ENCODE measurements at places on chromosomes 2 and 18. TPM values are rescaled to one million over a fixed set of nuclear protein-coding genes. Genes with fewer than 3 reads are reported as not detected.
A peak's percentile ranks its signal among the peaks of the same experiment; 100 is the strongest.

The AGAP1 gene
- 14.7 TPM for total RNA-seq

The KCTD1 gene
- 17.8 TPM for total RNA-seq

The NAT8 gene
- not detected for total RNA-seq

The CCDC141 gene
- 0.31 TPM for total RNA-seq

The ATP9B gene
- total RNA-seq = 7.2 TPM

The ITGAV gene
- total RNA-seq = 110 TPM

The ELOA2 gene
- total RNA-seq = not detected

The VAMP8 gene
- 1.5 TPM for total RNA-seq

The ARHGAP28 gene
- total RNA-seq = 20.4 TPM

The FOXD4L1 gene
- total RNA-seq = not detected

The CNDP1 gene
- not detected for total RNA-seq

- DNase-seq = no peak
Measured at GRCh38 chr2:85397925-85398331, 12.2 kb downstream of the CAPG start.

DNA sequence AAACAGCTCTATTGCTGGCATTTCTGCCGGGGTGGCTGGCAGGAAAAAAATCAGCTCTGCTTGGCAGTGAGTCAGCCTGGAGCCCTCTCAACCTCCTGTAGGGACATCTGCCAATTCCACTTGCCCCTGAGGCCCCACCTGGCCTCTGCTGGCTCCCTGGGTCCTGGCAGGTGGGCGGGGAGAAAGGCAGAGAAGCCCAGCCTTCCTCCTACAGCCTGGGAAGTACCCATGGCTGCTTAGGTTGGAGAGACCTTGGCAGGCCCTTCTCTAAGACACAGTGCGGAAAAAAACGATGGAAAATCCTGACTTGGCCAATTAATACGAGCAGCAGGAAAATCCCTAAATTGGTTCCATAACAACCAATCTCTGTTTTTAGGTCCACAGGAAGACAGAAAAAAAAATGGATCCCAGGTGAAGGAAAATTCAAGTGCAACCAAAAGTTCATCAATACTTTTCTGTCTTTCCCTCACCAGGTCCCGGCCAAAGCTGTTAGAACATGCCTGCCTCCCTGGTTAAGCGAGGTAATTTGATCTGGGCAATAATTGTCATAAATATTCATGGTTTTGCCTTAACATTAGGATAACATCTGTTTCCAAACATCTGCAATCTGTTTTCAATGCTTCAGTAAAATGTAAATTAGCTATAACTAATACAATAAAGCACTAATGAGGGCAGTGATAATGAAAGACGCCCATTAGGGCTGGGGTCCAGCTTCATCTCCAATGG is 245.9 kb downstream of the TFCP2L1 start:
- DNase-seq = peak; percentile 69

GRCh38 chr2:199589306-199589705 is 131.6 kb upstream of the SATB2 start:
- DNase-seq = no peak

- DNase-seq = peak; percentile 69
Measured at GRCh38 chr2:160390544-160391455, 102.8 kb downstream of the RBMS1 start.

- no peak for DNase-seq
Measured at GRCh38 chr18:3269914-3270299, 8.0 kb downstream of the MYL12B start.

- no peak for DNase-seq
Measured at GRCh38 chr18:54436501-54436900, 78.8 kb downstream of the C18orf54 start.

DNA sequence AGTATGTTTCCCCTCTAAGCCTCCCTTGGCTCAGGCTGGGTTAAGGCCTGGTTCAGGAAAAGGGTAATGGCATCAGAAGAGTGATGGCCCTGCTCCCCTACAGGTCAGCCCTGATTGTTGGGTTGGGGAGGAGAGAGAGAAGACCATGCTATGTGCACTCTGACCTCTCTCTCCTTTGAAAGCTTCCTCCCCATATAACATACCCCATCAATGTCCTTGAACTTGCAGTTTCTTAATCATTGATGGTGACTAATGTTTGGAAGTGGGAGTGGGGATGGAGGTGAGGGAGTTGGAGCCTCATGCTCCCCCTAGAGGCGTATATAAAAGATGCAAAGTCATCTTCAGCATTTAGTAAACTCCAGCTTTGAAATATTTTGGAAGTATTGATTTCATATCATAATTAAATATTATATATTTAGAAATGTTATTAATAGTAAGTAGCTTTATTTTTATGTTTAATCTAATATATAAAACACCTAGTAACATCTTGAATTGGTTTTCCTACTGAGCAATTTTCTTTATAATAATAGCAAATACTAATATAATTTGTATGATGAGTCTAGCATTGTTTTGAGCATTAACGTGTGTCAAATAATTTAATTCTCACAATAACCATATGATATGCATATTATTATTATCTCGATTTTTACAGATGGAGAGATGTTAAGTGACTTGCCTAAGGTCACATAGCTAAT is 8.8 kb downstream of the PLCL1 start:
- DNase-seq = peak; percentile 61

GRCh38 chr2:241814393-241814642 is 5.3 kb downstream of the NEU4 start:
- no peak for DNase-seq

GRCh38 chr2:7012141-7012764 is 95.0 kb downstream of the RNF144A start:
- peak; percentile 89 for DNase-seq

DNA sequence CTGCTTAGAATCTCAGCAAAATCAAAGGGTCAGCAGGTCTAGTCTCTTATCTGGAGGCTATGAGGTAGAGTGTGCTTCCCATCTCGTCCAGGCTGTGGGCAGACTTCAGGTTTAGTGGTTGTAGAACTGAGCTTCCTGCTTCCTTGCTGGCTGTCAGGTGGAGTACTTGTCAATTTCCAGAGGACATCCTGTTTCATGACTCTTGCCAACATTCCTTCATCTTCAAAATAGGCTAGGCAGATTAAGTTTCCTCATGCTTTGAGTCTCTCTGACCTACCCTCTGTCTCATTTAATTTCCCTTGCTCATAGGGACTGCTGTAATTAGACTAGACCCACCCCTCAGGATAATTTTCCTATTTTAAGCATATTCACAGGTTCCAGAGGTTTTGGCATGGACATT is 562.6 kb downstream of the SPAG16 start:
- peak; percentile 5 for DNase-seq

DNA sequence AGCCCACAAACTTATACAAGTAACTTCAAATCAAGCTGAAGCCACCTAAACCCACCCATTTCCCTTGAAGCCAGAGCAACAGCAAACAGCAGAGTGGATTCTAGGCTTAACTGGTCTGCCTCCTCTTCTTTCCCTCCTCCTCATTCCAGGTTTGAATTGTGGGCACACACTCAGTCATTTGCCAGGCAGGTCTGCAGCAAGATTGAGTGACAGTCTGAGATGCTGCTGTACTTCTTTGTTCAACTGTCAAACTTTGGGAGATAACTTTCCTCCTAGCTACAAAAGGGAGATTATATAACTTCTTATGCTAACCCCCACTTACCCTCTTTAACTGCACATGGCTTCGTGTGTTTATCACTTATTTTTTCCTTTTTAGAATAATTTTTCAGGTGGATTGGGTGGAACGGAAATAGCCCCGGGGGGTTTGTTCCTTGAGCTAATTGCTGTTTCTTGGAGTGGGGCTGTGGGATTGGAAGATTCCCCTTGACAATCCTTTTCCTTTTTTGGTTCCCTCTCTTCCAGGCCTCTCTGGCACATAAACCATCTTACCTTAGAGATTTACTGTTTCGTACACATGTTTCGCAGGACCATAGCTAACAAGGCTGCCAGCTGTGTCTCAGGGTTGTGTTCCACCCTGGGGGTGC is 55.0 kb downstream of the RNF144A start:
- DNase-seq = no peak

- DNase-seq = no peak
Measured at GRCh38 chr2:22703286-22703920, 681.6 kb upstream of the KLHL29 start.

Data from A172 (cell line).